ENCODE measurements at places on chromosomes 3 and 15.

DNA sequence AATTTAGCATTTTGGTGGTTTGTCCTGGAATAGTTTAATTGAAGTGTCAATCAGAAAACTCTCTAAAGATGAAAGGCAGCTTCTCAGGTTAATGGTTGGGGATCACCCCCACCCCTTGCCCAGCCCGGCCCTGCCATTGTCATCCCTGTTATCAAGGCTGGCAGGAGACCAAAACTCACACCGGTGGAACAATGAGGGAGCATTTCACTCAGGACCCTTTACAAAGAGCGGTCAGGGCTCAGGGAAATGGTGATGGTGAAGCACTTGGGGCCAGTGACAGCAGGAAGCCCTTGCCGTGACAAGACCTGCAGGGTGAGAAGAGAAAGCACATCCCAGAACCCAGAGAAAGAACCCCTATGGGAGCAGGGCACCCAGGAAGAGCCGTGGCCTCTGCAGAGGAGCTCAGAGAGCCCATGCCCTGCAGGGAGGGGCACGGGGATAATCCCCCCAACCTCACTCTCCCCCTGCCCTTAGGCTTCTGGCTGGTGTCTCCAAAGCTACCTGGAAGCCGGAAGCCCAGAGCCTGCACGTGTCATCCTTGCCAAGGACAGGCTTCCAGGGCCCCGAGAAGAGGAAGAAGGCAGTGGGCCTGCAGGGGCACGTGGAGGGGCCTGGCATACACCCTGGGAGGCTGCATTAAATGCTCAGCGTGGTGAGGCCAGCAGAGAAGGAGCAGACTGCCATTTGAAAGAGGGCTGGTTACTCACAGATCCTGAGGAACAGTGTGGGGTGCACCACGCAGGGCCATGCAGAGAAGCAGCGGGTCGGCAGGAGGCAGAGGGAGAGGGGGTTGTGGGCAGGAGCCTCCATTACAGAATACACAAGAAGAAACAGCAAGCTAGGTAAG, 80.6 kb upstream of the PRR20G start:
- no peak for DNase-seq

DNA sequence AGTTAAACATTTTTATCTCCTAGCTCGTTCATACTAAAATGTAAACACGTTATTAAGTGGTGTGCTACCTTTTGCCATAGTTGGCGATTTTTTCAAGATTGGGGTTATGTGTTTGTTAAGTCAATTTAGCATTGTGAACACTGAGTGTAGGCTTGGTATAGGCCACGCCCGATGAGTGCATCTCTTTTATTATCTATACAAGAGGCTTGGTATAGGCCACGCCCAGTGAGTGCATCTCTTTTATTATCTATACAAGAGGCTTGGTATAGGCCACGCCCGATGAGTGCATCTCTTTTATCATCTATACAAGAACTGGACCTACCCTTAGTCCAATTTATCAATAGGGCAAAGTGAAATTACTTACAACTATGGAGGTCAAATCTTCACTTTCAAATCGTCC, 70.4 kb downstream of the NIPA2 start:
- DNase-seq, result no peak

GRCh38 chr15:48667701-48668100, 22.2 kb upstream of the FBN1 start:
- no peak for DNase-seq

DNA sequence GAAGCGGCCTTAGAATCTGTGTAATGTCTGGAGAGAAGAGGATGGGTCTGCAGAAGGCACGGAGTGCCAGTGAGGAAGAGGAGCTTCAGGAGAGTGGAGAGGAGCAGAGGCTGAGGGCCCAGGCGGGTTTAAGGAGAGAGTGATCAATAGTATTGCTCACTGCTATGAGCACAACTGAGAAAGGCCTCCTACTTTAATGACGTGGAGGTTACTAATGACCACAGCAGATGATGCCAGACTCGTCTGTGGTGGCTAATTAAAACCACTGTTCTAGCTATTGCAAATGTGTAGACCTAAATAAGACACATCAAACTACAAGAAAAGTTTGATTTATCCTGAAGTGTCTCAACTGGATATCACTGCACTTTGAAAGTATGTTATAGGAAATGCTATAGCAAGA, 33.2 kb downstream of the MTMR10 start:
- no peak for DNase-seq

DNA sequence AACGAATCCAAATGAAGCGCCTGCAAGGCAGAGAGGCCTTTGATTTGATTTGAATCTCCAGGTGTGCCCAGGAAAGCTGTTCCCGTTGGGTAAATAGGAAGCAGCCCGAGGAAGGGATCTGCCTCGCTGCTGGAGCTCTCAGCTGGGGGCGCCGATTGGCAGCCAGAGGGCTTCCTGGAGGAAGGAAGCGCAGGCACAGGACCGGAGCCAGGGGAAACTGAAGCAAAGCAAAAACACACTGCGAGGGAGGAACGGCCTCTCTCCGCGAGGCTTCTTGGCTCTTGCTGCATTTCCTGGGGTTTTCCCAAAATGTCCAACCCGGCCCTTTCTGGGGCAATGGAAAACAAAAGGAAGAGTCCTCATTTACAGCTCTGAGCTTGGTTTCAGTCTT, 80.3 kb downstream of the TMEM266 start:
- no peak for DNase-seq

DNA sequence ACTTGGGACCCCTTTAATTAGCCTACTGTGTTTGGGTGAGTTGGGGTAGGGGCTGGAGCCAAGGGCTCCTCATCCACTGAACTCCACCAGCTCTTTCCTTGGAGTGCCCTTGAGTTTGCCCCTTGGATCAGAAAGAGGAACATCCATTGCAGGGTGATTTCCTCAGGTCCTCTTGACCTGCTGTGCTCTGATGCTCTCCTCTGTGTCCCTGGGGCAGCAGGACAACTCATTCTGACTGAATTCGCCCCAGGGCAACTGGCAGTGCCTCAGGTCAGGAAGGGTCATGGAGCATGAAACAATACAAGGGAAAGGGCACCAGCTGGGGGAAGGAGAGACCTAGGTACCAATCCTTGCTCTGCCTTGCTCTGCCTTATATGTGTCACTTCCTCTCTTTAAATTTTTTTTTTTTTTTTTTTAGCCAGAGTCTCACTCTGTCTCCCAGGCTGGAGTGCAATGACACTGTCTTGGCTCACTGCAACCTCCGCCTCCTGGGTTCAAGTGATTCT, 47.8 kb downstream of the BSN start:
- DNase-seq, result no peak

- DNase-seq, result no peak
These were observed 184.7 kb upstream of the TTC14 start for GRCh38 chr3:180417241-180417640.

DNA sequence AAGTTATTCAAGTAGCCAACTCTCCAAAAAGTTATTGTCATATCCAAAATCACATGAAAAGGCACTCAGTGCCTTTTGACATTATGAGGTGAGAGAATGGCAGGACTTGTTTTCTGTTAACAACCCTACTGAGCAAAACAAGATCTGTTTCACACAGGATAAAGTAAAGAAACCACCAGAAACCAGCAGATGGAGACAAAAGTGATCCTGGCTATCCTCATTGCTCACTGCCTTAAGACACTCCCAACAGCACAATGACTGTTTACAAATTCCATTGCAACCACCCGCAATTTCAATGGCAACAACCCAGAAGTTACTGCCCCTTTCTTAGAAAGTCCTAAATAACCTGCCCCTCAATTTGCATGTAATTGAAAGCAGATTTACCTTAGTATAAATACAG, 352.6 kb upstream of the NDN start:
- DNase-seq, result no peak

DNA sequence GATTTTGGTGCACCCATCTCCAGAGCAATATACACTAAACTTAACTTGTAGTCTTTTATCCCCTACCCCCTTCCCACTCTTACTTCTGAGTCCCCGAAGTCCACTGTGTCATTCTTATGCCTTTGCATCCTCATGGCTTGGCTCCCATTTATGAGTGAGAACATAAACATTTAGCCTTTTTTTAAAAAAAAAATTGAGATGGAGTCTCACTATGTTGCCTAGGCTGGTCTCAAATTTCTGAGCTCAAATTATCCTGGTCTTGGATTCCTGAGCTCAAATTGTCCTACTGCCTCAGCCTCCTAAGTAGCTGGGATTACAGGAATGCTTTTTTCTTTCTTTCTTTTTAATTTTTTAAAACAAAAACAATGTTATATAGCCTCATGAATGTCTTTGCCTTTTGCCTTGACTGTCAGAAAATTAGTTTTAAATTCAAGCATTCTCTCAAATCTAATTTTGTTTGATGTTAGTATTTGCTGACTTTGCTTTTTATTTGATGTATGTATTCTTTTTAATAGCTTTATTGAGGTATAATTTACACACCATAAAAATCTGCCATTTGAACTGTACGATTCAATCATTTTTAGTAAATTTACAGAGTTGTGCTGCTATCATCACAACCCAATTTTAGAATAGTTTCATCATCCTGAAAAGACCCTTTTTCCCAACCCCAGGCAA, 46.9 kb downstream of the NFKBIZ start:
- no peak for DNase-seq

GRCh38 chr15:52925130-52925529, 135.0 kb upstream of the ONECUT1 start:
- no peak for DNase-seq

- DNase-seq, result no peak
These were observed 250.6 kb downstream of the SLCO3A1 start for GRCh38 chr15:92104072-92104471.

GRCh38 chr3:197761784-197762183, 12.1 kb downstream of the FYTTD1 start:
- DNase-seq, result no peak

GRCh38 chr3:151067158-151067557, 18.3 kb upstream of the MED12L start:
- no peak for DNase-seq

GRCh38 chr3:52429779-52430415, 15.0 kb downstream of the SEMA3G start:
- DNase-seq, result no peak

DNA sequence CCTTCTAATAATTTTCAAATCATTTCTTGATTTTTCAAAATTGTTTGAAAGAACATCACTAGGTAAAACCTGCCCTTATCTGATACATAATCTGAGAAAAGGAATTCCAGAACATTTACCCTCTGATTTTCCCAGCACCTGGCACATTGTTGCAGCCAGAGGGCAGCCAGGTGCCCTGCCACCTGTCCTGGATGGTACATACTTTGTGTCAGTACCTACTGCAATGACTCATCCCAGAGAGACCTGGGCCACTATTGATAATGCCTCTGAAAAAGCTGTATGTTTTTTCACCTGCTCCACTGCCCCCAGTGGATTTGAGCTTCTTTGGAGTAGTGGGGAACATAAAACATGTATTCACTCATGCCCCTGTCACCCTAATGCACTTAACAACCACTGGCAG, 648.9 kb upstream of the GBE1 start:
- DNase-seq, result no peak

DNA sequence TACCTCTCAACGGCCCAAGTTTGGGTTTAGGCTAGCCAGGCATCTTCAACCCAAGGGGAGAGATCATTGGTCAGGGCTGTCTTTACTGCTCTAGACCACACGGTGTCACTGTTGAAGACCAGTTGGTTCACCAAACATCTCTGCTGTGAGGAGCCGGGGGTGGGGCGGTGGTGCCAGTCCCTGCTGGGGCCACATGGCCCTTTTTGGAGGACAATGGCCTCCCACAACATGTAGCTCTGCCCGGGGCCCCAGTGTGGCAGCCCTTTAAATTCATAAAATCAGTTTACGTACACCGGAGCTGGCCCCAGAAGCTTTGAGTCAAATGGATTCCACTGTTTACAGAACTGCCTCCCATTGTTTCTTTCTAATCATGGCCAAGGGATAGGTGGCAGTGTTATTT, 19.1 kb upstream of the TM4SF18 start:
- no peak for DNase-seq

- DNase-seq, result no peak
These were observed 750 bp downstream of the PODXL2 start for GRCh38 chr3:127629467-127630403.

DNA sequence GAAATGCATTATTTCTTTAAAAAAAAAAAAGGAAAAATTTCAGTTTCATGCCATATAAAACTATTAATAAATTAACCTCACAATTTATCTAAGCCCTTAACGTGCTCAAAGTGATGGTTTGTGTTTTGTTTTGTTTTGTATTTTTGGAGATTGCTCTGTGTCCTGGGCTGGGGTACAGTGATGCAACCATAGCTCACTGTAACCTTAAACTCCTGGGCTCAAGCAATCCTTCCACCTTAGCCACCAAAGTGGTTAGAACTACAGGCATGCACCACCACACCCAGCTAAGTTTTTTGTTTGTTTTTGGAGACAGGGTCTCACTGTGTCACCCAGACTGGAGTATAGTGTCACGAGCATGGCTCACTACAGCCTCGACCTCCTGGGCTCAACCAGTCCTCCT, 180.7 kb downstream of the UBE2E2 start:
- no peak for DNase-seq

- no peak for DNase-seq
These were observed 467 bp downstream of the PIF1 start for GRCh38 chr15:64824929-64825430.

- no peak for DNase-seq
These were observed 1.0 kb downstream of the IQSEC1 start for GRCh38 chr3:13072239-13072599.

- DNase-seq, result no peak
These were observed 753 bp downstream of the INAFM2 start for GRCh38 chr15:40323953-40324937.

- DNase-seq, result no peak
These were observed 131.9 kb upstream of the MEF2A start for GRCh38 chr15:99433757-99434450.

GRCh38 chr3:58029842-58030584, 21.8 kb downstream of the FLNB start:
- DNase-seq, result no peak

DNA sequence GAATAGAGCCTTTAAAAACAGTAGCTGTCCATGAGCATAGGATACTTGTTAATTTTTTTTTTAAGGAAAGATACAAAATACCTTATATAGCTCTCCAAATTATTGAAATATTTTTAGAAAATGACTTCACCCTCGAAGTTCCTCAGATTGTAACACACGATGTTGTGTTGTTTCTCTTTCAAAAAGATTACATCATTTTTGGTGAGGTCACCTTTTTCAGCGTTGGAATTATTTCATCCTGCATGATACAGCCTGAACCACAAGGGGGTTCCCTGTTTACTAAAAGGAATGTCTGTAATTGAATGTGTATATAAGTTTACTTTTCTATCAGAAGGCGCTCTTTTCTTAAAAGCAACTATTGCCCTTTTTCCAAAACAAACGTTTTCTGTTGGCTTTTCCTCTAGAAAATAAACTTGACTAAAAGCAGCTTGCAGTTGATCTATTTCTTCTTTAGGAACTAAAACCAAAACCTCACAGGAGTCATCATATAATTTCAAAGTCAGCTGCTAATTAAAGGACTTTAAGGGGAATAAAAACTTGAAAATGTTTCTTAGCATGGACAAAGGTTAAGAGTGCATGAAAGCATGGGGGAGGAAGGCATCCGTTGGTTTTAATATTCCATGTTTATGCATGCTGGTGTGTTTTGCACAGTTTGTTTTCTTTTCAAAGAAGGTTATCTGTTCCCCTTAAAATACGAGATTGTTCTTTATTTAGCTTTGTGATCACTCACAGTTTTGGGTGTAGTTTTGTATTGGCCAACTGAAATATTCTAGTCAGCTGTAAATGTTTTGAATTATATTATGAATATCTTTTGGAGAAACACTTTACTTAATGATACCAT, 29.4 kb downstream of the LYSMD4 start:
- peak; percentile 82 for DNase-seq
